ENCODE measurements at places on chromosomes 6 and 20. TPM values are rescaled to one million over a fixed set of nuclear protein-coding genes. Genes with fewer than 3 reads are reported as not detected.

Gene NFATC2
- total RNA-seq: 0.26 TPM

Gene BPIFA1
- total RNA-seq: not detected

Gene ADGRF5
- total RNA-seq: 1.1 TPM

Gene MUC22
- not detected for total RNA-seq

Gene KCNK5
- 0.06 TPM for total RNA-seq

Gene PSORS1C2
- not detected for total RNA-seq

Data from aortic smooth muscle cell (primary cell).